ENCODE measurements at places on chromosomes 2 and 18.
A peak's percentile ranks its signal among the peaks of the same experiment; 100 is the strongest.

DNA sequence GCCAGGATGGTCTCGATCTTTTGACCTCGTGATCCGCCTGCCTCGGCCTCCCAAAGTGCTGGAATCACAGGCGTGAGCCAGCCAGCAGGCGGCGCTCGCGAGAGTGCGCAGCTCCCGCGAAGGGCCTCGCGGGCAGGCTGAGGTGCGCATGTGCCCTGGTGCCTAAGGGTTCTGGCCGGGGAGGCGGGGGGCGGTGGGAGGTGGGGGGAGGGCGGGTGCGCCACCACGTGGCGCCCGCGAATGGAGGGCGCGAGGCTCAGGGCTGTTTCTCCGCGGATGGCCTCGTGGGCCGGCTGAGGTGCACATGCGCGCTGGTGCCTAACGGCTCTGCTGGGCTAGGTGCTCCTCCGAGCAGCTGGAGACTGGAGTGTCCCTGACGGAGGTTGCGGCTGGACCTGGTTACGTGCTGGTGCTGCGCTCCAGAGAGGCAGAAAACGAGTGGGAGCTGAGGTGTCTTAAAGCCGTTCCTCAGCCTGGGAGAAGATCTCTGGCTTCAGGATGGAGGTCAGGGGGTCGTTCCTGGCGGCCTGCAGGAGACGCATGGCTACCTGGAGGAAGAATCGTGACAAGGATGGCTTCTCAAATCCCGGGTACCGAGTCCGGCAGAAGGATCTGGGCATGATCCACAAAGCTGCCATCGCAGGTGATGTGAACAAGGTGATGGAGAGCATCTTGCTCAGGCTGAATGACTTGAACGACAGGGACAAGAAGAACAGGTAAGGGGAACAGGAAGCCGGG is at the start of gene ANKRD62:
TSS of gene ANKRD62 (plus strand) at position 324 of the 738 bp plus-strand sequence. CDS start at position 499, 175 bp downstream.
- no peak for DNase-seq

- DNase-seq, result no peak
Observed at GRCh38 chr2:59428940-59429339, 1124.5 kb downstream of the BCL11A start.

DNA sequence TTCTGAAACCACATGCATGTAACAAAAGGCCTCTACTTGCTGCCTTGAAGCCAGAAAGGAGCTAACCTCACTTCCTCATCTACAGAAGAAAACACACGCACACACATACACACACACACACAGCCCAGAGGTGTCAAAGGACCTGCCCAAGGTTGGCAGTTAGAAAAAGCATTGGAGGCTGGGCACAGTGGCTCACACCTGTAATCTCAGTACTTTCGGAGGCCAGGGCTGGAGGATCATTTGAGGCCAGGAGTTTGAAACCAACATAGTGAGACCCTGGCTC is 125.9 kb upstream of the RNF152 start:
- no peak for DNase-seq

GRCh38 chr2:190528521-190529001 is 6.0 kb downstream of the NEMP2 start:
- DNase-seq, result no peak

DNA sequence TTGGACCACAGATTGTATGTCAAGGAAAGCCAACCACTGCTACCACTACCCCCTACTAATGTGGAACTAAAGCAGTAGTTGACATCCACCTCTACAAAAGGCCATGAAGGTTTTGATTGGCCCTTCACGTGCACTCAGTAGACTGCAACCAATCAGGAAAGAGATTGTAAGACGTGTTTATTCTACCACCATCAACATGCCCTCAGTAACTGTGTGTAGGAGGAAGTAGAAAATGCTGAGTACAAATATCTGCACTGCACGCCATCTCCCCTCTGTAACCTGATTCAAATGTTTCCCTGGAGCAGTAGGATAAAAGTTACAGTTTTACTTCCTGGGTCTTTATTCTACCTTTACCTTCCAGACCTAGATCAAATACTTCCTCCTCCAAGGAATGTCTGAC is 2.9 kb upstream of the CASP10 start:
- no peak for DNase-seq

- peak; percentile 62 for DNase-seq
Observed at GRCh38 chr2:84970210-84970867, 622 bp upstream of the KCMF1 start.

- DNase-seq, result no peak
Observed at GRCh38 chr2:53104263-53104662, 663.3 kb upstream of the CHAC2 start.

DNA sequence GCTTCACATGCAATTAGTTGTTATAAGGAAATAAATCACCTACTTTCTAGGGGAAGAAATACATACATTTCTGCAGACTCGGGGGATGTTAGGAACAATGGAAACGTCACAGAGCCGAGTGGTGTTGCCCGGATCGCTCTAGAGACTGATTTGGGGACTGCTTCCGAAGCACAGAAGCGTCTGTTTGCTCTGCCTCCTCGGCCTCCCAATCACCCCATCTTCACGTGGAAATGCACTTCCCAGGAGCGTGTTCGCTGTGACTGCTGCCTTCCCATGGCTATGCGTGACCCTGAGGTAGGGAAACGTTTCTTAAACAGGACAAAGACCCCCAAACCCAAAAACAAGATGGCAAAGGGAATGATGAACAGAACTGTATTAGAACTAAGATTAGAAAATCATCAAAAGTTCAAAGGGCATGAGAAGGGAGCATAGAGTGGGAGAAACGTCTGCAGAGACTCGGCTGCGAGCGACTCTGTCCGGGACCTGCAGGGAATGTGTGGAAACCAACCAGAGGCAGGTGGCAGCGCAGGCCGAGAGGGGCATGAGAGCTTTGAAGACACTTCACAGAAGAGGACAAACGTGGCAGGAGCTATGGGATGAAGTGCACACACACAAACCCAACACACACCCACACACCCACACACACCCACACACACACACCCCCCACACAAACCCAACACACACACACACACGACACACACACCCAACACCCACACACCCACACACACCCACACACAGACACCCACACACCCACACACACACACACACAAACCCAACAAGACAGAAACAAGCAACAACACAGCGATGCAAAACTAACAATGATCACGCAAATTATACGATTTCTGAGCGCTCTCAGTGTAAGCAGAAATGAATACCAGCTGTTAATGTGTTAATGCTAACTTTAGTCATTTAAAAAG is 41.3 kb downstream of the RTP5 start:
- no peak for DNase-seq

DNA sequence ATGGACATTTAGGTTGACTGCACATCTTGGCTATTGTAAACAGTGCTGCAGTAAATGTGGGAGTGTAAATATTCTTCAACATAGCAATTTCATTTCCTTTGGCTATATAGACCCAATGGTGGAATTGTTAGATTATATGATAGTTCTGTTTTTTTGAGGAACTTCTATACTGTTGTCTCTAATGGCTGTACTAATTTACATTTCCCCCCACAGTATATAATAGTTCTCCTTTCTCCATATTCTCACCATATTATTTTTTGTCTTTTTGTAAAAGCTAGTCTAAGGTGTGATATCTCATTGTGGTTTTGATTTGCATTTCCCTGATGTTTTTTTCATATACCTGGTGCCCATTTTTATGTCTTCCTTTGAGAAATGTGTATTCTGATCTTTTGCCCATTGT is 13.0 kb downstream of the EIF5B start:
- DNase-seq, result no peak

DNA sequence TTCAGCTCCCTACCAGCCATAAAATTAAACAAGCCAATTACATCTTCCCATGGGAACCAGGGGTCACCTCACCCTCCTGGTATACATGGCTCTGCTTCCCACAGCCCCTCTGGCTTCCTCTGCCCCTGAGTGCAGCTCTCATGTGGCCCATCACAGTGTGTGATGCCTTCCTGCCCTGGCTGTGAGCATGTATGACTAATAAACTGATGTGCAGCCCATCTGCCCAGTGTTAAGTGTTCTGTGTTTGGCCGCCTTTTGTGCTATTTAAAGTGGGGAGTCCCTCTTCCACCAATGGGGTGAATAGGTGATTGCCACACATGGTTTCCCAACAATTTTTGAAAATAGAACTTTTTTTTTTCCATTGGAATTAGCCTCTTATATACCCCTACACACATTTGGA is 87.7 kb upstream of the PIEZO2 start:
- DNase-seq, result no peak

DNA sequence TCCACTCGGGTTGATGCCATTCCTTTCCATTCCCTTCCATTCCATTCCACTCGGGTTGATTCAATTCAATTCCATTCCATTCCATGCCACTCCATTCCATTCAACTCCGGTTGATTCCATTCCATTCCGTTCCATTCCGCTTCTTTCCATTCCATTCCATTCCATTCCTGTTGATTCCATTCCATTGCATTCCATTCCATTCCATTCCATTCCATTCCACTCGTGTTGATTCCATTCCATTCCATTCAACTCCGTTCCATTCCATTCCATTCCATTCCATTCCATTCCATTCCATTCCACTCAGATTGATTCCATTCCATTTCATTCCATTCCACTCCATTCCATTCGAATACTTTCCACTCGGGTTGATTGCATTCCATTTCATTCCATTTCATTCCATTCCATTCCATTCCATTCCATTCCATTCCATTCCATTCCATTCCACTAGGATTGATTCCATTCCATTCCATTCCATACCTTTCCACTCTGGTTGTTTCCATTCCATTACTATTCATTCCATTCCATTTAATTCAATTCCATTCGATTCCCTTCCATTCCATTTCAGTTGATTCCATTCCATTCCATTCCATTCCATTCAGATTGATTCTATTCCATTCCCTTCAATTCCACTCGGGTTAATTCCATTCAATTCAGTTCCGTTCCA is 1141.8 kb downstream of the RPIA start:
- no peak for DNase-seq

- DNase-seq, result no peak
Observed at GRCh38 chr2:144414324-144414845, 105.5 kb downstream of the ZEB2 start.

DNA sequence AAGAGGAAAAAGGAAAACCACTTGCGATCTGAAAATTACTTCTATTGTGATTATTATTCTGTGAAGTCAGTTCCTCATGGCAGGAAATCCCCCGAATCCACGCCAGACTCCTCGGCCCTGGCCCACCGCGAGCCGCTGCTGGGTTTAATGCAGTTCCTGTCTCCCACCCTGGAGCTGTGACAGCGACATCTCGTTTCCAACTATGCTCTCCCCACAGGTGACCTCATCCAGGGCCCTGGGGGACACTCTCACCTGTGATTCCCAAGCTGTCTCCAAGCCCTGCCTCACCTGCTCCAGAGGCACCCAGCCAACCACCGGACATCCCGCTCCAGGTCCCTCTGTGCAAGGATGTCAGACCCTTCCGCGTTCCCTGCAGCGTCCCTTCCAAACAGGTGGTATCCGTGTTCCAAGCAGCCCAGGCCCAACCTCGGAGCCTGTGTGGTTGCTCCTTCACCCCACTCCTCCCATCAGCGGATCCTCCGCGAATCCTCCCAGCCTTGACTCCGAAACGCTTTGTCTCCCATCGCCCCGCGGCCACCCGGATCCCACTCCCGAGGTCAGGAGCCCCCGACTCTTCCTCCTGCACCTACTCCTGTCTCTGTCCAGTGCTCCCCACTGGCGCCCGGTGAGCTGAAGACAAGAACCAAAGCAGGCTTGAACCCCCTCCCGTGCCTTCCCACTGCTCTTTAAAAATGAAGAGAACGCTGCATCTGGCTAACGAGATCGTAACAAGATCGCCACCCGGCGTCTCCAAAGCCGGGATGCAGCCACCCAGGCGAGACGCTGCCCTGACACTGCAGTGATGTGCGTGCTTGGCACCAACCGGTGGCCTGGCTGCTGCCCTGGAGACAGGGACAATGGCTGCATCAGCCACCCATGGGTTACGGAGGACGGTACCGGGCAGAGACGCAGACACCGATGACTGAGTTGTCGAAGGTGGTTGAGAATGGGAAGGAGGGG is 96.5 kb downstream of the NDUFA10 start:
- DNase-seq, result no peak

GRCh38 chr2:196482119-196483065 is 157.1 kb upstream of the CCDC150 start:
- DNase-seq, result no peak

DNA sequence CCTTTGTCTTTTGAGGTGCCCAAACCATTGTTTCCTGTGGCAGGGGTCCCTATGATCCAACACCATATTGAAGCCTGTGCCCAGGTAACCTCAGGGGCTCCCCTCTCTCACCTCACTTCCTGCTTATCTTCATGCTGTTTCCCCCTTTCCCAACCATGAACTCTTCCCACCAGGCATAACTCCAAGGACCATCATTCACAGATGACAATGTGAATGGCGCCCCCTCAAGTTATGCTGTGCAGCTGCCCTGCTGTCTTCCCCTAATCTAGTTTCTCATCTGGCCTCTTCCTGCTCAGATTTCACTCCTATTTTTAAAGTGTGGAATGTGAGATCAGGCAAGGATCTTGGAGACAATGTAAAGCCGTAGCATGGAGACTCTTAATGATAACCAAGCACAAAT is 1.4 kb downstream of the GMPPA start:
- DNase-seq, result no peak

DNA sequence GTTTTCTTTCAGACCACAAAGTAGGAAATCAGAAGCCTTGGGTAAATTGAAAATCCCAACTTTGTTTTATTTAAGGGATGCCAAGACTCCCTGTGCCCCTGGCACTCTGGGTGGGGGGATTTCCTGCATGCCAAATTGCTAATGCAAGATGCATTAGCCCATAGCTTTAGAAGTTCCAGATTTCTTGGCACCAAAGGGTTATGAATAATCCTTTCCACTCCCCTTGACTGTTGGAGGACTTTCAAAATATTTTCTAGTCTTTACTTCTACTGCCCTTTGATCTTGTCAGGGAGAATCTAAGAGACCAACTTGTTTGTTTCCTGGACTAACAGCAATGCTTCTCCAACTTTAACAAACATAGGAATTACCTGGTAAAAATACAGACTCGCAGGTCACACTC is 81.8 kb upstream of the TGIF1 start:
- DNase-seq, result no peak
